Stimulated activated CD4-positive, alpha-beta T cell treated with anti-CD3 and anti-CD28 coated beads, Interleukin-15, amount 100 ng/mL, for 1 hour (primary cell): ENCODE measurements at places on chromosomes 6 and 20.

DNA sequence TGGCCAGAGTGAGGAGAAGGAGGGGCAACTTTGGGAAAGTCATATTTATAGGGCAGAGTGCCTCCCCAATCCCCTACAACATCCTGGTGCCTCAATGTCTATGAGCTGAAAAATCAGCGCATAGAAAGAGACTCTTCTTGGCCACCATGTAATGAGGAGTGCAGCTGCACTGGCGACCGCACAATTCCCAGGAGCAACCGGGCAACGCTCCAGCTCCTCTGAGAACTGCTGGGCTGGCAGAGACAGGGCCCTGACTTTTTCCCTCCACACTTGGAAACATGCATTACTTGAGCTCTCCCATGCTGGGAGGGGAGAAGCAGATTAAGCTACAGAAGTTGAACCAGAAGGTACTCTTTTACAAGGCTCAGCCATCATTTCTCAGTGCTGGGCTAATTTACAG is 31.4 kb upstream of the MARCKS start:
- DNase-seq: no peak

DNA sequence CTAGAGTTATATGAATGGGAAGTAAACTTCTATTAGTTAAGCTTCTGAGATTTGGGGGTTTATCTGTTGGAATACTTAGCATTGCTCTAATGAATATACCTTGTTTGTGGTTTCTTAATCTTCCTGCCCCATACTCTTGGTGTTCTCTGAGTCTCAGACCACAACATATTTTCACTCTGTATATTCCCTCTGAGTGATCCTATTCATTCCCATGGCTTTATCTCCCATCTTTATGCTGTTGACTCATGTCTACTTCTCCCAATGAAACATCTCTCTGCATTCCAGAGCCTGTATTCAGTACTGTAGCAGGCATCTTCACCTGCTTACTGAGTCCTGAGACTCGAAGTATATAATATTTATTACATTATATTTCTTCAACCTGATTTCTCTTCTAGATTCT is 283.7 kb upstream of the MAP3K7 start:
- DNase-seq: no peak

DNA sequence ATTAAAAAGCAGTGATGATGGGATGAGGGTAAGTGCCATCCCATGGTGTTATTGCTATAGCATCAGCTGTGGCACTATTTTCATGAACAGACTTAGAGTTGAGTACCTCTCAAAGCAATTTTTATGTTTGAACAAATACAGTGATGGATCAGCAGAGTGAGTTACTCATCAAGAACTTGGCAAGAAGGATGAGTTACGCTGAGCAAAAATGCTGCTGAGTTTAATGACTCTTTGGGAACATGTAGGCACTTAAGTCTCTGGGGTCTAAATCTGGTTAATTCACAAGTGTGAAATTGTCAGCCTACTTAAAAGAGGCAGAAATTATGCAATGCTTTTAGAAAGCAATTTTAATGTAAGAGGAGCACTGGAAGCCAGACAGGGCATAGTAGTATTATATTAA is 78.5 kb upstream of the AHI1 start:
- DNase-seq: no peak

DNA sequence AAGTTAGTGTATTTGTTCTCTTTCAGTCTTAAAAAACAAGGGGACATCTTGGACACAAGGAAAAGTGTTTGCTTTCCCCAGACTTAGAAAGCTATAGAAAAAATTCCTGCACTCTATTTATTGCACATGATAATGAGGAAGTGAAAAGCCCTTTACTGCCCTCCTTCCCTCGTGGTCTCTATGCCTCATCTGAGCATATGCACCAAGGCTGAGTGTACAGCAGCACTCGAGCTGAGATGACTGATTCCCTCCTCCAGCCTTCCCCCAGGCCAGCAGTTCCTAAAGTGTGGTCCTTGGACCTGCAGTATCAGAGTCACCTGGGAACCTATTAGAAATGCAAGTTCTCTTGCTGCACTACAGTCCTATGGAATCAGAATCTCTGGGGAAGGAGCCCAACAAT is 14.3 kb upstream of the LAMP5 start:
- no peak for DNase-seq

GRCh38 chr20:57470666-57471495 is 54.1 kb downstream of the CTCFL start:
- DNase-seq: no peak

GRCh38 chr20:64222291-64222735 is 33.2 kb upstream of the PCMTD2 start:
- no peak for DNase-seq

DNA sequence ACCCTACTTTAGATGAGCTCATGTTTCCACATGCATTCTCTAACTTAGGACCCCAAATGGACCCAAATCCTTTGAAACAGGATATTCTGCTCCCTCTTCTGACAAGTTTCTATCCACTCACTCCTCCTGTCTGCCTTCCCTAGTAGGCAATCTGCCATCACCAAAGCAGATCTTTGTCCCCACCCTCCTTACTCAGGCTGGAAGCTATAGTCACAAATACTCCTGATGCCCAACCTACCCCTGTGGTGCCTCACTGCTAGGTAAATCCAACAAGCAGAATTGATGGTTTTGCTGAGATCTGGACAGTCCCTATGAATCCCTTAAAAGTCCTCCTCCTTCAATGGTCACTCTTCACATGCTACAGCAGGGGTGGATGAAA is 21.7 kb downstream of the ELOVL5 start:
- no peak for DNase-seq

GRCh38 chr6:37126961-37127616 is 42.9 kb upstream of the PIM1 start:
- no peak for DNase-seq

DNA sequence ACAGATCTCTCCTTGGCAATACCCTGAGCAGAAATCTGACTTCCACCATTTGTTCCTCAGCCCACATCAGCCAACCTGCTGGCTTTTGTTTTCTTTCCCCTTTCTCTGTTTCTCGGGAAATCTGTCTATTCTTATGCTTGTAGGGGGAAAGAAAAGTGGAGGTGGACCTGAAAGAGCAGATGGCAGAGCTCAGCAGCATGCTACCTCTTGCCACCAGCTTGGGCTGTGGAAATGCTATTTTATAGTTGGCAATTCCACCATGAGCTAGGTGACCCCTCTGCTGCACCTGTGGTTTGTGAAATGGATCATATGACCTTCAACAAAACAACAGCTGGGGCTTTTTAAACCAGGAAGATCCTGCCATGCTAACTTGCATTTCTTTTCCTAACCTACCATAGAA is 6.8 kb upstream of the SPATS1 start:
- no peak for DNase-seq

DNA sequence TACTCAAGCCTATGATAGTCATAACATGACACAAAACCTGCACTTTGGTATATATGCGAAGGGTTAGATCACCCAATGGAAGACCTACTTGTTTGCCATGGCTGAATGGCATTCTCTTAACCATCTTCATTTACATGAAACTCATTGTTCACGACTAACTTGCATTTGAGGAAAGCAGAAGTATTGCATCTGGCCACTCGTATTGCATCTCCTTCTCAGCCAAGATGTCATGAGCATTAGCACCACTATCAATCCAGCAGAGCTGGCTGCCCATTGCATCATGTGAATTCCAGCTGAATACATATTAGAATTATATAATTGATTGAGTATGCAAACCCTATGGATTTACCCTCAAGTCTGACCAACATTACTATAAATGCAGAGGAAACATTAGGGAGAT is 390.2 kb downstream of the LAMA2 start:
- DNase-seq: no peak

- no peak for DNase-seq
Observed at GRCh38 chr6:14270142-14270893, 152.7 kb downstream of the CD83 start.

DNA sequence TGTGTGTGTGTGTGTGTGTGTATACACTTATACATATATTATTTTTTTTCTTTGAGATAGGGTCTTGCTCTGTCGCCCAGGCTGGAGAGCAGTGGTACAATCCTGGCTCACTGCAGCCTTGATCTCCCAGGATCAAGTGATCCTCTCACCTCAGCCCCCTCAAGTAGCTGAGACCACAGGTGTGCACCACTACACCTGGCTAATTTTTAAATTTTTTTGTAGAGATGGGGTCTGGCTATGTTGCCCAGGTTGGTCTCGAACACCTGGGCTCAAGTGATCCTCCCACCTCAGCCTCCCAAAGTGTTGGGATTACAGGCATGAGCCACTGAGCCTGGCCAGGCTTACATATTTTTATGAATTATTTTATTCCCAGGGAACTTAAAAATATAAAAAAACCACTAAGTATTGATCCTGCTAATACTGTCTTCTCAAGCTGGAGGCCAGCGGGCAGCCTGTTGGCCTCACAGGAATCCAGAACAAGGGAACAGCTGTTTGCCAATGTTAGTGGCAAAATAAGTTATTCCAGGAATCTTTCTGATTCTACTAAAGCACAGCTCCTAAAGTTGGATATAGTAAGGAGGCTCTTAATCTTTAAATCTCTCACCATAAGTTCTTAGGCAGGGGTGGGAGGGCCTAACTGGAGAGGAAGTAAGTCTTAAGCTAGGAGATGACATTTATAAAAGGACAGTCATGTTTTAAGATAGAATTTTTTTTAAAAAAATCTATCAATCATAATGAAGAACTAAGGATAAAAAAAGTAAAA is 135.5 kb upstream of the NUP153 start:
- DNase-seq: no peak

DNA sequence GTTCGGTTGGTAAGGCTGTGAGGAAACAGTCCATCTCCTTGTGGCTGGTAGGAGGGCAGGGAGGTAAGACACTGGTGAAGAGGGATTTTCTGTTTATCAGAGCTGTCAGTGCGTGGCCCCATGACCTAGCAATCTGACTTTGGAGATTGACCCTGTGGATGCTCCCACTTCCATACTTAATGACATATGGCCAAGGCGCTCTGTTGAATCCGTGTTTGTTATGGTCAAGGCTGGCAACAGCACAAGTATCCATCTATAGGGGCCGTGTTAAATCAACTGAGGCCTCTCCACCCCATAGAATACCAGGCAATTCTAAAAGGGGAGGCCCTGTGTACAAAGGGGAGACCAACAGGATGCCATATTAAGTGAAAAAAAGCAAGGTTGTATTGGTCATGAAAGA is 25.6 kb upstream of the FOXC1 start:
- DNase-seq: no peak

DNA sequence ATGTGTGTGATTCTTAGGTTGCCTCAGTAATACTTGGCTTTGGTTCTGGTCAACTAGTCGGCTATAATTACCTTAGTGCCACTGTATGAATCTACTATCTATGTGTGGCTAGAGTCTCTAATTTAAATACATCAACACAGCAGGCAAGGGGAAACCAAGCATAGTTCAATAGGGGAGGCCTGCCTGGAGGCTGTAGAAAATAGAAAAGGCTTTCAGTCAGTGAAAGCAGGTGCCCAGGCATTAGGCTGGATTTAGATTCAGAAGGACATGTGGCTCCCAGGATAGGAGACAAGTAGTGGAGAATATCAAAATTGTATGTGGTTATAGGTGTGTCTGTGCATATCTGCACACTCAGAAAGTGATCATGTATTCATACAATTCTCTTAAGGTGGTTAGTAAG is 115.1 kb upstream of the LAMP5 start:
- no peak for DNase-seq

DNA sequence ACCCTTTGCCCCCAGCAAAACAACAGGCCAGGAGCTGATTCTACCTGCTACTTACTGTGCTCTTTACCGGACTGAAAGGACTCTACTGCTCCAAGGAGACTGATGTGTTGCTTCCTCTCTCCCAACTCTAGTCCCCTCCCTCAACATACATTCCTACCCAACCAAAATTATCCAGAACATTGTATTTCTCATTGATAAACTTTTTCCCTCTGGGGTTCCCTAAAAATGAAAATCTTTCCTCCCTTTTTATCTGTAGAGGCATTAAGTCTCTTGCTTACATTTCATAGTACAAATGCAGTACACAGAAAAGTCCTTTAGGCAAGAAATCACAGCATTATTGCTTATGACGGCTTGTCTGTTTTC is 940 bp upstream of the HS3ST5 start:
- no peak for DNase-seq

- DNase-seq: no peak
Observed at GRCh38 chr6:161272635-161273273, 1.1 kb downstream of the AGPAT4 start.

DNA sequence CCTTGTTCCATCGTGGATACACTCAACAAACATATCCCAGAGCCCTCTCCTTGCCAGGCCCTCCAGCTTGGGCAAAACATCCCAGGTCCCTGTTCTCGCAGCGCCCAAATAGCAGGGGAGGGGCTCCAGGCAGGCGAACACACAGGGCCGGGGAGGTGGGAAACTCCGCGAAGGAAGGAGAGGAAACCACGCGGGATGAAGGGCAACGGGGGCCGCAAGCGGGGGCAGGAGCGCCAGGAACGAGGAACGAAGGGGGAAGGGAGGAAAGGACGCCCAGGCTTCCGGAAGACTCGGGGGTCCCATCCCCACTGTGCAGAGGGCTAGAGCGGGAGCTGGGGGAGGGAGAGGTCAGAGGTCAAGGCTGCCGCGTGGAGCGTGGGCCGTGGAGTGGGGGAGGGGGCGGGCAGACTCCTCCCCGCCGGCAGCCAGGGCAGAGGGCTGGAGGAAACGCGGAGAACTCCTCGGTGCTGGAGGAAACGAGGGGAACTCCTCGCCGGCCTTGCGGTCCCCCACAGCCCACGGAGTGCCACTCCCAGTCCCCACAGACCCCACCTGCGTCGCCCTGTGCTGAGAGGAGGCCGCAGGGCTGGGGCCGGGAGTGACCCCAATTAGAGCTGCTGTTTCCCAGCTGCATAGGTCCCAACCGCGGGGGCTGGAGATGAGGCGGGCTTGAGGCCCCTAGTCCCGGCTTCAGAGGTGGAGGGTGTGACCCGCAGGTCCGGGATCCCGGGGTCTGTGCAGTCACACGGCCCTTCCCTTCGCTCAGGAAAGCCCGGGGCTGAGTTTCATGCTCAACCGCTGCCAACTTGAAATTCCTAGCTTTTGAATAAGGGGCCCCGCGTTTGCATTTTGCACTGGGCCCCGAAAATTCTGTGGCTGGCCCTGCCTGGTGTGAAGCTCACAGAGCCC is 1.2 kb upstream of the RBM38 start:
- no peak for DNase-seq

DNA sequence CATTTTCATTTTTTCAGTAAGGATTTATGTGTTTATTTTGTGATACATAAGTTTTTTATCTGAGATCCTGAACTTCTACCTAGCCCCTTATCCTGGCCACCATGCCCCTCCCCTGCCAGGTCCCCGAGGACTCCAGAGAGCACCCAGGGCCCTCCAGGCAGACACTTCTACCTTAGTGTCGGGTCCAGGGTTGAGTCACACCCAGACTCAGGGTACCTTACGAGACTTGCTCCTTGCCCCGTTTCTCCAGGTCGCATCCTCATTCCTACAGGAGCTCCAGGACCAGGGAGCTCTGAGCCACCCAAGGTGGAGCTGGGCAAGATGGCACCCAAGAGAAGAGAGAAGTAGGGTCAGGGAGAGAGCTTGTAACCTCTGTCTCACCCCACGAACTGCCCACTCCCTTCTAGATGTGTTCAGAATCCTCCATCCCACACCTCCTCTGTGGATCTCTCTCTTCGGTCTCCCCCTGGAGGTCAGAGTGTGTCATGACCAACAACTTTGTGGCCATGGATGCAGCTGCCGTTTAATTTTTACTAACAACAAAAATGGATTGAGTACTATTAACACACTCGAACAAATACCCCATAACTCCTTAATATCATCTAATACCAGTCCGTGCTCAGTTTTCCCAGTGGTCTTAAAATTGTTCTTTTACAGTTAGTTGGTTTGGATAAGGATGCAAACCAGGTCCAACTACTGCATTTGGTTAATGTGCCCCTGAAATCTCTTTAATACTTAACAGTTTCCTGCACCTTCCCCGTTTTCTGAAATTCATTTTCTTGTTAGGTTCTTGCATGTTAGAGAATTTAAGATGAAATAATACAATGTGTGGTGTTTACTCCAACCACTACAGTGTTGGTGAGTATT is 130.6 kb upstream of the INSM1 start:
- no peak for DNase-seq
